Upper lobe of left lung (tissue), 6 donors: ENCODE measurements at places on chromosomes 5 and 9.

DNA sequence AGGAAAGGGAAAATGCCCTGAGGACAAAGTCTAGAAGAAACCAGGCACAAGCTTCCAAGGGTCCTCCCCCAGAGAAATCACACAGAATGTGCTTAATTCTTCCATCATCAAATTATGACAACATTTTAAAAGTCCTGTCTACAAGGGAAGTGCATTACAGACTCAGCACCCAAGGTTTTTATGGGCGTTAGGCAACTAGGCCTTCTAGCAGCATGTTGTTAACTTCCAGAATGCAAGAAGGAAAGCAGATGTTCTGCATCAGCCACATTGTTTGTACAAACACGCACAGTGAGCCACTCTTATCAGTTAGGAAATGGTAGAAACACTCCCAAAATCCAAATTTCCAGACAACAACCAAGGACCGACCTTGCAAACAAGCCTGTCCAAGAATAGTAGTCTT lies 26.5 kb downstream of the SMC5 start:
- H3K27ac ChIP-seq = no peak overlapping the region
- no peaks in the 10 kb centered on the region for H3K27me3 ChIP-seq
- H3K4me1 ChIP-seq = peaks cover 13% of the 10 kb centered on the region
- no peak for DNase-seq
- H3K4me3 ChIP-seq = no peak overlapping the region
- H3K36me3 ChIP-seq = peaks cover 73% of the 10 kb centered on the region

DNA sequence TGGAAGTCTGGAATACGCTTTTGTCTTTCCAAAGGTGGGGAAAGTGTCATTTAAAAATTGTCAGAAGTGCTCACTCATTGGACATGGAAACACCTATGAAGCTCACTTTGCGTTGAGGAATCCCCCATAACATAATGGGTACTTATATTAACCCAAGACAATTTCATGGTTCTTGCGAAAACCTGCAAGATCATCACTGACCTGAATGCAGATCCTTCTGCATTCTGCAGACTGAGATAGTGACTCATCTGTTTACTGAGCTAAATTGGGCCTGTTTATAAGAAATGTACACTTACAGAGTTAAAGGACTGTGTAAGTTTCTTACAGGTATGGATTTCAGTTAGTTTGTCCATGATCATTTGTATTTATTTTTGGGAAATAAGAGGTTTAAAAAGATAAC lies 153.0 kb downstream of the HMHB1 start:
- H3K27me3 ChIP-seq = no peaks in the 10 kb centered on the region
- H3K4me1 ChIP-seq = no peaks in the 10 kb centered on the region
- no peaks in the 10 kb centered on the region for H3K36me3 ChIP-seq
- H3K27ac ChIP-seq = no peak overlapping the region

- H3K27me3 ChIP-seq = no peaks in the 10 kb centered on the region
- DNase-seq = no peak
- H3K4me1 ChIP-seq = no peaks in the 10 kb centered on the region
- H3K27ac ChIP-seq = no peak within 1 kb of the TSS
- H3K4me3 ChIP-seq = no peak within 1 kb of the TSS
Observed at GRCh38 chr9:122742003-122742402, at the start of gene OR1L6. TSS of gene OR1L6 (plus strand) at chr9:122742303. CDS start at chr9:122749848, 7,545 bp downstream.

GRCh38 chr5:97115932-97116331 lies 26.5 kb downstream of the LIX1 start:
- no peaks in the 10 kb centered on the region for H3K36me3 ChIP-seq
- H3K27ac ChIP-seq = no peak overlapping the region
- no peak for DNase-seq
- H3K27me3 ChIP-seq = no peaks in the 10 kb centered on the region
